Activated CD8-positive, alpha-beta T cell treated with anti-CD3 and anti-CD28 coated beads, Interleukin-2, amount 10 ng/mL, durations not matched to agents 7 days and 5 days (primary cell): ENCODE measurements at places on chromosomes 12 and 14. TPM values are rescaled to one million over a fixed set of nuclear protein-coding genes. Genes with fewer than 3 reads are reported as not detected.

- no peaks in the 10 kb centered on the region for H3K4me1 ChIP-seq
- H3K36me3 ChIP-seq, result no peaks in the 10 kb centered on the region
- H3K4me3 ChIP-seq, result no peak overlapping the region
- no peak overlapping the region for H3K27ac ChIP-seq
- no peaks in the 10 kb centered on the region for H3K27me3 ChIP-seq
These were observed 980.0 kb downstream of the TMTC2 start for GRCh38 chr12:83666690-83667089.

DNA sequence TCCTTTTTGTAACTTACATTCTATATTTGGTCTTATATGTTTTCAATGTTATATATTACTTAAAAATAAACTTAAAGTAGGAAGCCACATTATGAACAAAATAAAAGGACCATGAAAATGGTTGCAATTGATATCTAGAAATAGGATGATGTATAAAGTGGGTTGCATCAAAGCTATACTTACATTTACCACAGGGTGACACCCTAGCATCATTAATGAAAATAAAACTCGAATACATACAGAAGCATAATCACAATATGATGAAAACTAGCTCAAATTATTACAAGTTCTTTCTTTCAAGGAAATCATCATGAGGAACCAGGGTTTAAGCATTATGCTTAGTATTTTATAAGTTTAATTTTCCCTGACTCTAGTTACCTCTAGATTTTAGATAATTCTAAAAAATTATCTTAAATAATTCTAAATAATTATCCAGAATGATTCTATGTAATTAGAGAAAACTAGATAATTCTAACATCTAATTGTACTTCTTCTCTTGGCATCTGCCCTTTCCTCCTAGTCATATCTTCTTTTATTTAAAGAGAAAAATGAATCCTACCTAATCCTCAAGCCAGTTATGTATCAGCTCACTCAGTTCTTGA is 31.2 kb downstream of the TAS2R7 start:
- DNase-seq, result no peak
- no peak overlapping the region for H3K27ac ChIP-seq

DNA sequence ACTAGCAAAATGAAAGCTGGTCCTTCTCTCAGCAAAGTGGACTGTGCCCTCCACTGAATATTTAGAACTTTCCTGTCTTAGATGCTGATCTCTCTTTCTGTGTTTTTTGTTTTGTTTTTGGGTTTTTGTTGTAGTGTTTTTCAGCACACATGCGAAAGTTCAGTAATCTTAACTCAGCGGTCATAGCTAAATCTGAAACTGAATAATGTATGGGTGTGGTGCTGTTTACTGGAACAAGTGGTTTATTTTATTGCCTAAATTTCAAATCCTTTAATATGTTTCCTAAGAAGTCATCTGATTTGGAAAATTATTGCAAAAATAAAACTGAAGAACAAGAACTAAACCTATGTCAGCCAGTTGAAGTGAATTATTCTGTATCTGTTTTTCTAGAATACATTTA is 116.0 kb upstream of the LRIG3 start:
- H3K27me3 ChIP-seq, result no peaks in the 10 kb centered on the region
- no peak overlapping the region for H3K4me3 ChIP-seq
- H3K36me3 ChIP-seq, result no peaks in the 10 kb centered on the region
- no peaks in the 10 kb centered on the region for H3K4me1 ChIP-seq

GRCh38 chr14:64238631-64239030 is 55.5 kb downstream of the ESR2 start:
- no peaks in the 10 kb centered on the region for H3K36me3 ChIP-seq
- DNase-seq, result no peak
- no peak overlapping the region for H3K4me3 ChIP-seq

SLC17A8 gene
- total RNA-seq, result not detected
